ENCODE measurements at places on chromosomes 1 and 21.

GRCh38 chr21:46063734-46064680, 33.9 kb upstream of the COL6A2 start:
- no peak for DNase-seq

- DNase-seq = no peak
Observed at GRCh38 chr1:21781815-21782348, 1.1 kb downstream of the USP48 start.

GRCh38 chr21:46613391-46613790, 8.5 kb upstream of the S100B start:
- DNase-seq = no peak

DNA sequence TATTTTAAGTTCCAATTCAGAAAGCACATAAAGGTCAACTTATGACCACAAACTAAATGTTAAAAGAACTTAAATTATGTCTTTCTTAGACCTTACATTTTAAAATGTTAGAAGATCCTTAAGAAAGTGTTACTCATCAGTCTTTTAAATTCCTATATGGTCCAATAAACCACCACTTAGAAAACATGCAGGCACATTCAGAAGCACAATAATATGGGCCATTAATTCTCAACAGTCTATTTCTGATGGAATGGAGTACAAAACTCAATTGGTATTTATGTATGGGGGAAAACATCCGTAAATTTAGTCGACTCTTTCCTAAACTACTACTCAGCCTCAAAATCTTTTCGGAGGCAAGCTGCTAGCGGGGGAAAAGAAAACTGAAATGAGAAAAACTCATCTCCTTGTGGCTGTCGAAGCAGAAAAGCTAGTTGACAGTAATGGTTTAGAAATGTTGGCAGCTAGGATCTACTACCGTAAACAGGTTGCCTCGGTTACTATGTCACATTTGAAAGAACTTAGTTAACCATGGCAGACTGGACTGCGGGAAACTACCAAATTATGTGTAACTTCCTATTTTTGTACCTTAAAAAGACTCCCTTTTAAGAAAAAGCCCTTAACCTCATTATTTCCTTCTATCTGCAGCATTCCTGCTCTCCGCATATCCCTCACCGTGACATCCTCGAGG, 1.0 kb downstream of the TRMT1L start:
- DNase-seq = no peak

GRCh38 chr21:43571976-43572375, 87.3 kb downstream of the HSF2BP start:
- no peak for DNase-seq

GRCh38 chr1:27405074-27405473, 12.7 kb downstream of the GPR3 start:
- no peak for DNase-seq

All from stimulated activated CD8-positive, alpha-beta memory T cell treated with anti-CD3 and anti-CD28 coated beads, Interleukin-15, amount 100 ng/mL, for 48 hours (primary cell).